Upper lobe of left lung (tissue), 6 donors: ENCODE measurements at places on chromosomes 1 and 21. TPM values are rescaled to one million over a fixed set of nuclear protein-coding genes. Genes with fewer than 3 reads are reported as not detected.

Gene NFASC
- total RNA-seq, result 16.8 TPM

Gene EXO1
- 0.97 TPM for total RNA-seq

- no peaks in the 10 kb centered on the region for H3K36me3 ChIP-seq
- H3K27ac ChIP-seq, result no peak overlapping the region
- H3K4me1 ChIP-seq, result peaks cover 44% of the 10 kb centered on the region
- H3K4me3 ChIP-seq, result no peak overlapping the region
- no peaks in the 10 kb centered on the region for H3K27me3 ChIP-seq
- peak; percentile 45 for DNase-seq
Observed at GRCh38 chr1:61448914-61449313, 276.0 kb downstream of the TM2D1 start.

GRCh38 chr1:94688646-94689045 lies 131.5 kb upstream of the SLC44A3 start:
- no peaks in the 10 kb centered on the region for H3K4me1 ChIP-seq
- no peaks in the 10 kb centered on the region for H3K36me3 ChIP-seq
- no peak overlapping the region for H3K27ac ChIP-seq
- no peaks in the 10 kb centered on the region for H3K27me3 ChIP-seq
- H3K4me3 ChIP-seq, result no peak overlapping the region

Gene RIMS3
- 3.1 TPM for total RNA-seq

Gene PLA2G2D
- total RNA-seq, result not detected

Gene AQP10
- 2.1 TPM for total RNA-seq

GRCh38 chr1:65995336-65995735 lies 202.6 kb downstream of the PDE4B start:
- H3K4me1 ChIP-seq, result no peaks in the 10 kb centered on the region
- no peak overlapping the region for H3K4me3 ChIP-seq
- no peak for DNase-seq

Gene LCA5L
- total RNA-seq, result 2.4 TPM

GRCh38 chr1:2190491-2190976 lies 4.0 kb downstream of the FAAP20 start:
- peak overlapping the region; percentile 27 for H3K4me3 ChIP-seq
- H3K27me3 ChIP-seq, result no peaks in the 10 kb centered on the region
- H3K4me1 ChIP-seq, result peaks cover 61% of the 10 kb centered on the region
- peak overlapping the region; percentile 96 for H3K27ac ChIP-seq
- no peaks in the 10 kb centered on the region for H3K36me3 ChIP-seq

DNA sequence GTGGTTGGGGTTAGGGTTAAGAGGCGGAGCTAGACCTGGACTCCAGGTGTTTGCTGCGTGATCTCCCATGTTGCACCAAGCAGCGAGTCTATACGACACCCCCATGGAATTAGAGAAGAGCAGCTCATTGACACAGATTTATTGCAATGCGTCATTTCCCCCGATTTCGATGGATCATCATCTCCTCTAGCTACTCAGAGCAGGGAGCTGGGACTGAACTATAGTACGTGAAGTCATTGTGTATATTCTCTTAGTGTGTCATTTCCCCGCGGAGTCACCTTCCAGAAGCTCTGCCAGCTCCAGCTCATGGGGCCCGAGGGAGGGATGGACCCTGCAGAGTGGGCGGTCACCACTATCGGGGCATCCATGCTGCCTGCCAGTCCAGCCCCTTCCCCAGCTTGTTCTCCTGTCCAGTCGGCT lies 7.5 kb upstream of the C2CD2 start:
- no peak overlapping the region for H3K4me3 ChIP-seq
- H3K27ac ChIP-seq, result no peak overlapping the region
- no peak for DNase-seq
- peaks cover 11% of the 10 kb centered on the region for H3K4me1 ChIP-seq
- no peaks in the 10 kb centered on the region for H3K36me3 ChIP-seq

Gene DPT
- 11.5 TPM for total RNA-seq

DNA sequence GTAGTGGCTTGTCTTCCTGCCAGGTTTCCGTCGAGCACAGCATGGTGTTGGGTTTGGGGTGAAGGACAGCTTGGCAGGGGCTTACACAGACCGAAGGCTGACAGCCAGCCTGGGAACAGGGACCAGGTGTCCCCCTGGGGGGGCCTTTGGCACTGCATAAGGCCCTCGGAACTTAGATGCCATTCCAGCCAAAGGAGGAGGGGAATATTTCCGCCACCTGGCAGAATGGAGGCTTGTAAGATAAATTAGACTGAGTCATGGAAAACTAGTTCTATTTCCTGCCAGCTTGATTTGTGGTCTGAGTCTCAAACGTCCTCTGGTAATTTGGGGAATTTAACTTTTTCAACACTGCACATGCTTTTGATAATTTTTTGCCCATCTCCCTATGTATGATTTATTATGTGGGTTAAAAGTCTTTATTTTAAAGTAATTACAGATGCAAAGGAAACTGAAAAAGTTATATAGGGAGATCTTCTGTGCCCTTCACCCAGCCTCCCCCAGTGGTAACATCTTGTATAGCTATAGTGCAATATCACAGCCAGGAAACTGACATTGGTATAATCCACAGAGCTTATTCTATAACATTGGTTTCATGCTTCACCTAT lies 11.5 kb upstream of the TMEM51 start:
- H3K4me3 ChIP-seq, result no peak overlapping the region
- H3K4me1 ChIP-seq, result no peaks in the 10 kb centered on the region
- H3K27me3 ChIP-seq, result no peaks in the 10 kb centered on the region
- no peak for DNase-seq
- no peaks in the 10 kb centered on the region for H3K36me3 ChIP-seq

Gene MYOG
- total RNA-seq, result not detected

Gene PM20D1
- total RNA-seq, result not detected

DNA sequence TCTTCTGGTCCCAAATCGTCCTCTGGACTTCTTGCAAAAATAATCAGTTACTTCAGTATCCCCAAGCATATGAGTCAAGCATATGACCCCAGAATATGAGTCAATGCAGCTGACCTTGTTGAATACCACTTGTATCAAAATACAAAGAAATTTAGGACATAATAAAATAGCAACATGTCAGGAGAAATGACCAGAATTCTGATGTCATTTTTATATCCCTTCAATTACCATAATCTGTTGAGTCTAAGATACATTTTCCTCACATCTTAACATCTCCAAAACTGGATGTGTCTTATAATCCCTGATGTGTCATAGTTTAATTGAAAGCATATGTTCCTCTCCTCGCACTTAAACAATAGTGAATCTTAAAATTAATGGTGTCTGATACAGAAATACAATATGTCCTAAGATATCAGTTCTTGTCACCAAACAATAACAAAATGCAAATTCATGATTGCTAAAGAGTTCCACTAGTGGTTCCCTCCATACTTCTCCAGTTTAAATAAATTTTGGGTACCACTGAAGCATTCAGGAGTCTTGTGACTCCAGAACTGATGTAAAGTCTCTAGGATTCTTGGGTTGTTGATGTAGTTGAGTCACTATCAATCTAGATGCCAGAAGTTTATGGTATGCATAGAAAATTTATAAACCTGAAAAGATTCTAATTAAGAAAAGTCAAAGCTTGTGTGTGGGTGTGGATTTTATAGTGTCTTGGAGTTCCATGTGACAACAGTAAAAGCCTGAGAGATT lies 41.8 kb downstream of the KIFAP3 start:
- no peak overlapping the region for H3K27ac ChIP-seq
- H3K4me1 ChIP-seq, result no peaks in the 10 kb centered on the region
- no peak overlapping the region for H3K4me3 ChIP-seq
- no peaks in the 10 kb centered on the region for H3K36me3 ChIP-seq

DNA sequence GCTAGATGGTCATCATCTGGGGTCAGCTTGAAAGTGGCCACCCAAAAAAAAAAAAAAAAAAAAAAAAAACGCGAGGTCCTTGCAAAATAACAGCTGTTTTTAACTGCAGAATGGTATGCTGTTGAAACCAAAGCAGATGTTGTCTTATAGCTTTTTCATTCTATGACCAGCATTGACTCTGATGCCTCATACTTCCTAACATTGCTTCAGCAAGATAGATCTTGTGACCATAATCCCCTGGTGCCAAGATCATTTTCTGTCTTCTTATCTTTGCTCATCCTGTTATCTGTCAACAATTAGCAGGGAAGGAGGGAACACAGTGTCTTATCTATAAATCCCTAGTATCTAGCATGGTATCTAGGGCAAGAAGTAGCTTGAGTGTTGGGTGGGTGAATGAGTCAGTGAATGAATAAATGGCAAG lies 181.5 kb downstream of the PLPP3 start:
- DNase-seq, result no peak
- H3K27ac ChIP-seq, result no peak overlapping the region
- no peaks in the 10 kb centered on the region for H3K36me3 ChIP-seq
- H3K27me3 ChIP-seq, result no peaks in the 10 kb centered on the region

- peaks cover 55% of the 10 kb centered on the region for H3K36me3 ChIP-seq
- DNase-seq, result no peak
- peaks cover 21% of the 10 kb centered on the region for H3K4me1 ChIP-seq
- H3K27ac ChIP-seq, result peak overlapping the region; percentile 47
- no peaks in the 10 kb centered on the region for H3K27me3 ChIP-seq
Observed at GRCh38 chr1:36300526-36300925, 5.6 kb upstream of the SH3D21 start.

Gene S100A7A
- not detected for total RNA-seq

Gene TXNIP
- 1,085 TPM for total RNA-seq

Gene LCE3D
- not detected for total RNA-seq

- H3K27ac ChIP-seq, result no peak overlapping the region
- no peaks in the 10 kb centered on the region for H3K4me1 ChIP-seq
- no peak for DNase-seq
- H3K27me3 ChIP-seq, result no peaks in the 10 kb centered on the region
- H3K4me3 ChIP-seq, result no peak overlapping the region
Observed at GRCh38 chr1:81379430-81379829, 421.3 kb upstream of the ADGRL2 start.

- H3K36me3 ChIP-seq, result no peaks in the 10 kb centered on the region
- no peak overlapping the region for H3K27ac ChIP-seq
- H3K4me3 ChIP-seq, result no peak overlapping the region
- peaks cover 17% of the 10 kb centered on the region for H3K27me3 ChIP-seq
Observed at GRCh38 chr21:38664841-38665240, 140.9 kb upstream of the ETS2 start.

Gene TM2D1
- total RNA-seq, result 26.3 TPM

Gene KLHL12
- total RNA-seq, result 15.7 TPM

Gene NOL9
- 25.5 TPM for total RNA-seq

DNA sequence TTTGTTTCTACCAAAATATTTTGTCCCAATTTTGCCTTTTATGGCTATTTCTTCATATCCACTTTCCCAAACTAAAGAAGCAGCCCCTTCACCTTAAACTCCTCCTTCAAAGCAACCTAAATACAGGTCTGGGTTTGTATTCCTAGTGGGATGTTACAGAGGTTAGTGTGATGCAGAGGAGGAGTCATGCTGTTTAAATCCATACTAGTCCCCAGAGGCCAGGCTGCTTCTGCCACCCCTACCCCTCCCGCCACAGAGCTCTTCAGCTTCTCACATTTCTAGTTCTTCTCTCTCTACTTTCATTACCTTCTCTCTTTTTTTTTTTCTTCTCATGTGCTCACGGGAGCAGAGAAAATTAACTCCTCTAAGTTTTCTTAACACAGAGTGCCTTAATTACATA lies 29.3 kb downstream of the SELL start:
- H3K4me3 ChIP-seq, result no peak overlapping the region
- H3K27ac ChIP-seq, result no peak overlapping the region
- H3K27me3 ChIP-seq, result no peaks in the 10 kb centered on the region
- H3K36me3 ChIP-seq, result no peaks in the 10 kb centered on the region
- DNase-seq, result no peak
- H3K4me1 ChIP-seq, result no peaks in the 10 kb centered on the region

Gene NSL1
- total RNA-seq, result 34.3 TPM

DNA sequence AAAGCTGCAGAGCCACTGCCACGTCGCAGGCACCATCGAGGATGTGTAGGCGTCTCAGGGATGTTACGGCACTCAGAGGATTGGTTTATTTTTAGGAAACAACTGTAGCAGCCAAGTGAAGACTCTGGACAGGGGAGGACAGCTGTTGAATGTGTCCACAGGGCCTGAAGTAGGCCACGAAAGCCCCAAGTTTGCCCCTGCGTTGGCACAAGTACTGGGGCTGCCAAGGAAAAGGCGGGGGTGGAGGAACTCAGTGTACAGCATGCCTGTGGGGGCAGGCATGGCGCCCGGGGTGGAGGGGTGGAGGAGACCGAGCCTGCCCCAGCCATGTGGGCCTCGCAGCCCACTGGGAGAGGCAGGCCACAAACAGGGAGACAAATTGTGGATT lies 89.7 kb downstream of the ADARB1 start:
- no peak overlapping the region for H3K27ac ChIP-seq
- no peaks in the 10 kb centered on the region for H3K27me3 ChIP-seq
- no peaks in the 10 kb centered on the region for H3K4me1 ChIP-seq
- DNase-seq, result no peak
- no peak overlapping the region for H3K4me3 ChIP-seq

Gene PDPN
- total RNA-seq, result 50.8 TPM

Gene LINGO4
- 0.61 TPM for total RNA-seq

DNA sequence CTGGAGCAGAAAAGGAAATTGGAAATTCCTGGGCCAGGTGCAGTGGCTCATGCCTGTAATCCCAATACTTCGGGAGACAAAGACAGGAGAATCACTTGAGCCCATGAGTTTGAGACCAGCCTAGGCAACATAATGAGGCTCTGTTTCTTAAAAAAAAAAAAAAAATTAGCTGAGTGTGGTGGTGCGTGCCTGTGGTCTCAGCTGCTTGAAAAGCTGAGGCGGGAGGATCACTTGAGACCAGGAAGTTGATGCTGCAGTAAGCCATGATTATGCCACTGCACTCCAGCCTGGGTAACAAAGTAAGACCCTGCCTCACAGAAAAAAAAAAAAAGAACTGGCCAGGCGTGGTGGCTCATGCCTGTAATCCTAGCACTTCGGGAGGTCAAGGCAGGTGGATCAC lies 56.7 kb downstream of the SRSF11 start:
- peaks cover 48% of the 10 kb centered on the region for H3K36me3 ChIP-seq
- no peaks in the 10 kb centered on the region for H3K4me1 ChIP-seq
- H3K4me3 ChIP-seq, result no peak overlapping the region
- DNase-seq, result no peak
- H3K27ac ChIP-seq, result no peak overlapping the region
